ENCODE measurements at places on chromosomes 4 and X.

DNA sequence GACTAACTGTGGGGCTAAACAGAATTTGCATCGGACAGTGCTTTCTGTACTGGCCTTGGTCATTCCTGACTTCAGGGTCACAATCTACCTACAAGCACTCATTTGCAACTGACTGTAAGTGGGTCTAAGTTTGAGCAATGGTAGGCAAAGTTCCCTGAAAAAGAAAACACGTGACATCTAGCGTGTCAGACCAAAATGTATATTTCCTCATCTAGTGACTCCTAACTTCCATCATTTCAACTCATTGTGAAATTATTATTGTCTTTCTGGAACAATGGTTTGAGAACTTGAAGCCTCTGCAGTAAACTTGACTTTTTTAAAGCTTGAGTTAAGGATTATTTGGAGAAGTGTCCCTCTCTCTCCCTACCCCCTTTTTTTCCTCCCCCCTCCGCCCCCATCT is 113.6 kb downstream of the MID1 start:
- DNase-seq = no peak

GRCh38 chr4:163554870-163555465 is 60.5 kb downstream of the TMA16 start:
- DNase-seq = no peak

DNA sequence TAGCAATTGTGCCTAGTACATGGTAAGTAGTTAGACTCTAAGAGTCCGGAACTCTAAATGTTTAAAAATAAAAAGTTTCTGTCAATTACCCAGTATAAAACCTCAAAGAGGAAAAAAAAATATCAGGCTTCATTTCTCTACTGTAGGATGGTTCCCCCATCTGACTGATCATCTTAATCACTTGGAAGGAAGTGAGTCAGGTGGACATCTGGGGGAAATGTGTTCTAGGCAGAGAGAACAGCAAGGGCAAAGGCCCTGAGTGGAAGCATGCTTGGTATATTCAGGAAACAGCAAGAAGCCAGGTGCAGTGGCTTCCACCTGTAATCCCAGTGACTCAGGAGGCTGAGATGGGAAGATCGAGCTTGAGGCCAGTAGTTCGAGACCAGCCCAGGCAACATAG is 2.9 kb upstream of the EIF1AX start:
- no peak for DNase-seq

- DNase-seq = no peak
These were observed 1765.8 kb downstream of the PCDH7 start for GRCh38 chr4:32485956-32486355.

DNA sequence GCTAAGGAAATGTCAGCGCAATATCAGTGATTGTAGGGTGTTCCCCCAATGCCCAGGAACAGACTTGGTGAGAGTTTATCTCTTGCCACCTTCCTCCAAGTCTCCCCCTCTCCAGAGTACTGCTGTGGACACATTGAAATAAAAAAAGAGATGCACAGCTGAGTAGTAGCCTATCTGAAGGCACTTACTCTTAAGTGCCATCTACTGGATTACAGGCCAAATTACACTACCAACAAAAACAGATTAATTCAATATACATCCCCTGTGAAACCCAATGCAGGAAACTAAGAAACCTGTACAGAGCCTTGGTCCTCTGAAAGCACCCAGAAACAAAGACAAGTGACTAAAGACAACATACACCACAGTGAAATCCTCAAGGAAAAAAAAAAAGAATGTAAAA is 460.3 kb downstream of the ZIC3 start:
- no peak for DNase-seq

- no peak for DNase-seq
These were observed 52.6 kb upstream of the PAGE1 start for GRCh38 chrX:49748211-49748956.

DNA sequence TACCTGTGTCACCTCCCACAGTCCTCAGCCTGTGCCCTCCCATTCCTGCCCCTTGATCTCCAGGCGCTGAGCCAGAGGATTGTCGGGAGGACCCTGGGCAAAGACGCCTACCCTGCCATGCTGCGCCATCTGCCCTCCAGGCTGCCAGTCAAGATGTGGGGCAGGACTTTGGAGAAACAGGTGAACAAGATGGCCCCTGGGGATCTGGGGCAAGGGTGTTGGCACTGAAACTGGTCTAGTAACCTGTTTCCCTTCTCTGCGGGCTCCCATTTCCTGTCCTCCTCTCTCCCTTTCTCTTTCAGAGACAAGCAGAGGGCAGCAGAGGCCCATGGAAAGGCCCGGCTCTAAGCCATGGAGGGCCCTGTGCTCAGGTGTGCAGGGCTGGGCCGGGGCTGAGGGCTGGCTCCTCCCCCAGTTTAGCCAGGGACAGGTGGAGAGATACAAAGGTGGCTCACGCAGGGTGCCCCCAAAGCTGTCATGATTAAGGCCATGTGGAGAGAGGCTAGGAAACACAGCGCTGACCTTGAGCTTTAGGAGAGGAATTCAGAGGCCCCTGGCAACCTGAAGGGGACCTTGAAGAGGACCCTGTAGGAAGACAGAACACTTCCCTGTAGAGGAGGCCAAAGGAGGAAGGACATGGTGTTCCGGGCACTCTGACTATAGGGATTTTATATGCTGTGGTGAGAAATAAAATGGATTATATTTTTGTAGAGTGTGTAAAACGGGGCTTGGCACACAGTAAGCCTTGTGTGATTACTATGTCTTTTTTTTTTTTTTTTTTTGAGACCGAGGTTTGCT is at the start of gene GLOD5:
Gene GLOD5 (plus strand): TSS at position 74 of the 798 bp plus-strand sequence. CDS start 44 bp downstream, at position 118.
- peak; percentile 83 for DNase-seq

GRCh38 chrX:115719171-115719570 is 158.2 kb downstream of the PLS3 start:
- DNase-seq = no peak

- no peak for DNase-seq
These were observed 1282.3 kb upstream of the TENM3 start for GRCh38 chr4:180960743-180961401.

- peak; percentile 96 for DNase-seq
These were observed 236.3 kb upstream of the NWD2 start for GRCh38 chr4:37008199-37008598.

- DNase-seq = no peak
These were observed 60.2 kb downstream of the SEPSECS start for GRCh38 chr4:25100021-25100555.

DNA sequence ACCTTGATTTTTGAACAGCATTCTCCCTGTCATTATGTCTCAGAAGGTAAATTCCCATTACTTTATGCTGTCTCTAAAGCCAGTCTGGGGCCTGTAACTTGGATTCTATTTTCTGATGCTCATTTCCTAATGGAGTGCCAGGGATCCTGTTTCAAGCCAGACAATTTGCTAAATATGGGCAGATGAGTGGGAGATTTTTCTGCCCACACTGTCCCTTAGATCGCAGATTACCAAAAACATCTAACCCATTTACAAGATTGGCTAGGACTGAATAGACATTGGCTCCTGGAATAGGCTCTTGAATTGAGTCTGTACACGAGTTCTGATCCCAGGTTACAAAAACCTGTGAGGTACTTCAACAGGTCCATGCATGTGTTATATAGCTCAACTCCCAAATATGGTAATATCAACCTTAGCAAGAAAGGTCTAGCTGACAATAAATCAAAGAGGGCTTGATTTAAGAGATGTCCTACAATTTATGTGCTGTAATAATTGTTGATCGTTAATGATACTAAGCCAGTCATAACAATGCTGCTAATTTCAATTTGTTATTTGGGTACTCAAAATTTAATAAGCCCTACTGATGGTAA is 5.7 kb downstream of the GPC3 start:
- no peak for DNase-seq

DNA sequence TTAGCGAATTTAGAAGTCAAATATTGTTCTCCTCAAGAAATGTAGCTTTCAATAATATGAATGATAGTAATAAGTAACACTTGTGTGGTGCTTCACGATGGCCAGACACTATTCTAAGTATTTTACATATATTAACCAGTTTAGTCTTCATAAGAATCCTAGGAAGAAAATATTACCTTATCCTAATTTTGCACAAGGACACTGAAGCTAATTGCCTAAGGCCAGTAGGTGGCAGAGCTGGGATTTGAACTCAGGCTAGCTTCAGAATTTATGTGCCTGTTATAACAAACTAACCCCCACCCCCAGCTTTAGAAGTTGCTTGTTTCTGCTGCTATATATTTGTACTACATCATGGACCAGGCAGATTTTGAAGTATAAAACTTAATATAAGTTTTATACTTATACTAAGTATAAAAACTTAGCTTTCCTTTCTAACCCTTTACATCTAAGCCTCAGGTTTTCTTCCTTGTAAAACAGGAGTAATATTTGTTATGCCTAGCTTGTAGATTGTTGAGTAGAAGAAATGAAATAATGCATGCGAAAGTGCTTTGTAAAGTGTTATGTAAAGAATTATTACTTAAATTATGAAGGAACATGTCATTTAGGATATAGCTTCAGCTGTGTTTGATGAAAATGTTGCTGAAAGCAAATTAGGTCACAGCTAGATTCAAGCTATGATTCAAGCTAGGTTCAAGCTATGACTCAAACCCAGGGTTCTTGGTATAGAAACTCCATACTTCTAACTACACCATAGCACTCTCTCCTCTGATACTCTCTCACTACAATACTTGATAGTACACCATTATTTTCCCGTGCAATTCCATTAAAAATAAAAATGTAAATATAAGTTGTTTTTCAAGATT is 4.2 kb upstream of the CDS1 start:
- DNase-seq = peak; percentile 1

- no peak for DNase-seq
These were observed 19.4 kb downstream of the FAM9C start for GRCh38 chrX:13024986-13025385.

DNA sequence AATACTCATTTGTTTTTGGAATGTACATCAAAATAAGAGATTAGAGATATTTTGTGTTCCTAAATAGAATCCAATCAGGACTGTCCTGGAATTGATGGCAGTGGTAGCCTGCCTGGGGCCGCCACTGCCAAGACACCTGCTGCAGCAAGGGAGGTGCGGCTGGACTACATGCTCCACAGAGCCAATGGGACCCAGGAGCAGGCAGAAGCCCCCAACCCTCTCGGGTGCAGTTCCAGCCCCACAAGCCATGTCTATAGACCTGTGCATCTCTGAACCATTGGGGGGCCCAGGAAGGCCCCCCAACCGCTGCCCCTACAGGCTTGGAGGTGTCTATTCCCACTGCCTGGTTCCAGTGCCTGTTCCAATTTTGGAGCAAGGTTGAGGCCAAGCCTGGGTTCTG is 1524.3 kb downstream of the PCDH18 start:
- no peak for DNase-seq

DNA sequence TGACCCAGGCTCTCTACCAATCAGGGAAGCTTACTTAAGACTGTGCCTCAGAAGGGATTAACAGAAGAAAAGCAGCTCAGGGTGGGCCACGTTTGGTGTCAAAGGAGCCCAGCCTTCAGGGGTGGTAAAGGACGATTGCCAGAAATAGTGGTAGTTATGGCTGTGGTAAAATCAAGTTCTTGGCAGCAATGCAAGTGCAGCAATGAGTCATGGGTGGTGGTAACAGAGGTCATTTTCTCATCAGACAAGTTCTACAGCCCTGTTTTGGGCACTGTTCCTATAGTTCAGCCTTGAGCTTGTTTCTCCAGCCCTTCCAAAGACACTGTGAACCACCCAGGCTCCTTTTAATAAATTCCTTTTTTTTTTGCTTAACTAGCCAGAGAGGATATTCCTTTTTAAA is 120.3 kb downstream of the EFHC2 start:
- no peak for DNase-seq

- no peak for DNase-seq
These were observed 3.8 kb upstream of the CXCL9 start for GRCh38 chr4:76011018-76011670.

GRCh38 chr4:6395466-6396228 is 76.8 kb downstream of the PPP2R2C start:
- no peak for DNase-seq

DNA sequence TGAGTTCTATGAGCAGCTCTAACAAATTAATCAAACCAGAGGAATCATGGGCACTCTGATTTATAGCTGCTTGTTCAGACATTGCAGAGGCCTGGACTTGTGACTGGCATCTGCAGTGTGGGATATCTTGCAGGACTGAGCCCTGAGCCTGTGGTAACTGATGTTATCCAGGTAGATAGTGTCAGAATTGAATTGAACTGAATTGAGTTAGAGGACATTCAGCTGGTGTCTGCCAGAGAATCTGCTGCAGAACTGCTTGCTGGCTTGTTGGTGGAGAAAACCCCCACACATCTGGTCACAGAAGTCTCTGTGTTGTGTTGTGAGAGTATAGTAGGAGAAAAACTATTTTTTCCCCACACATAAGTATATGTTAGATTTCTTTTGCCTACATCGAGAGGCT is 42.2 kb downstream of the SMIM20 start:
- DNase-seq = no peak

DNA sequence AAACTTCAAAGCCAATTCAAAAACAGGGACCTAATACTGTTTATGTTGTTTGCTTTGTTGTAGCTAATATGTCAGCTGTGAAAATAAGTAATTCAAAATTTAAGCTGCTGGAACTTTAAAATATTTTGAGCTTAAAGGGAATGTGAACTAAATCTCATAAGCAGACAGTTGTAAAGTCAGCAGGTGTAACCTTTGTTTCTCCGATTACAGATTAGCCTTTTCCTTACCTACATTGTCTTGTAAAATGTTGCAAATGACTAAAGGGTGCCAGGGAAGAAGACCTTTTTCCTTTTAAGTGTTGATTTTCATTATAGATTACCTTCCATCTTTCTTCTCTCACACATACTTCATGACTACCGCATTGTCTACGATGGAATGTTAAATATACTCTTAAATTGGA is 405.1 kb downstream of the KCNIP4 start:
- DNase-seq = no peak

GRCh38 chr4:15147714-15148113 is 145.4 kb downstream of the CPEB2 start:
- DNase-seq = no peak

DNA sequence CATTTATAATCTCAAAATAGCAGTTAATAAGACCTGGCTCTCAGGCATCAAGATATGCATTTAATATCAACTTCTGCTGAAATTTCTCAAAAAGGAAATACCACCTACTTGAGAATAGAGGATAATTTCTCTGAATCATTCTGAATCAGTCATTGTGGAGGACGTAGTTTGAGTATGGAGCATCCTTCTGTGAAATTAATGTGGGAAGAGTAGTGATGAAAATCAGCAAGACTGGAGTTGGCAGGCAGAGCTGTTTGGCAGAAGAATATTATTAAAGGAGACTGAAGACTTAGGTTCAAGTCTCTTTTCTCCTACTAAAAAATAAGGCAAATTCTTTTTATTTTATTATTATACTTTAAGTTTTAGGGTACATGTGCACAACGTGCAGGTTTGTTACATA is 325.6 kb upstream of the ATOH1 start:
- DNase-seq = no peak

DNA sequence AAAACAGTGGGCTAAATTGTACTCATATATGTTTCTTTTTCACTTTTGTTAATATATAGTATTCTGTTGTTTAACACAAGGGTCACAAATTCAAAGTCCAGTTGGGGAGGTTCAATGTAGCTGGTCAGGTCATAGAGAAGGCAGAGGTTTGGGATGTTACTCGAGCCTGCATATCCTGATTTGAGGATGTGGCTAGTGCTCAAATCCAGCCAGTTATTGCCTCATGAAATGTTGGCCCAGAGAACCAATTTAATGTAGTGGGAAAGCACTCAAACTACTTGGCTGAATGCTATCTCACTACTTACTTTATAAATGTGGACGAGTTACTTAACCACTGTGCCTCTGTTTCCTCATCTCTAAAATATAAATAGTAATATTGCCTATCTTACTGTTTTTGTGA is 12.5 kb downstream of the USO1 start:
- no peak for DNase-seq

- DNase-seq = no peak
These were observed 22.2 kb downstream of the PHKA2 start for GRCh38 chrX:18961686-18962085.

GRCh38 chrX:2614911-2615310 is 76.2 kb upstream of the CD99 start:
- no peak for DNase-seq

- DNase-seq = no peak
These were observed 1618.0 kb upstream of the PCDH10 start for GRCh38 chr4:131531087-131531486.
